ENCODE measurements at places on chromosomes 4 and X.

- H3K4me3 ChIP-seq = no peak overlapping the region
- no peaks in the 10 kb centered on the region for H3K4me1 ChIP-seq
- H3K27me3 ChIP-seq = peaks cover 2% of the 10 kb centered on the region
- H3K27ac ChIP-seq = no peak overlapping the region
- no peaks in the 10 kb centered on the region for H3K36me3 ChIP-seq
Measured at GRCh38 chr4:111991797-111992196, 153.5 kb upstream of the FAM241A start.

GRCh38 chrX:135006187-135006586 is 15.4 kb downstream of the SMIM10 start:
- H3K4me1 ChIP-seq = peaks cover 6% of the 10 kb centered on the region
- no peak overlapping the region for H3K4me3 ChIP-seq
- no peak overlapping the region for H3K27ac ChIP-seq
- no peak for DNase-seq

- peaks cover 3% of the 10 kb centered on the region for H3K36me3 ChIP-seq
- H3K4me1 ChIP-seq = no peaks in the 10 kb centered on the region
- no peak for DNase-seq
- no peak overlapping the region for H3K4me3 ChIP-seq
Measured at GRCh38 chr4:112361181-112361791, 64.1 kb downstream of the ALPK1 start.

DNA sequence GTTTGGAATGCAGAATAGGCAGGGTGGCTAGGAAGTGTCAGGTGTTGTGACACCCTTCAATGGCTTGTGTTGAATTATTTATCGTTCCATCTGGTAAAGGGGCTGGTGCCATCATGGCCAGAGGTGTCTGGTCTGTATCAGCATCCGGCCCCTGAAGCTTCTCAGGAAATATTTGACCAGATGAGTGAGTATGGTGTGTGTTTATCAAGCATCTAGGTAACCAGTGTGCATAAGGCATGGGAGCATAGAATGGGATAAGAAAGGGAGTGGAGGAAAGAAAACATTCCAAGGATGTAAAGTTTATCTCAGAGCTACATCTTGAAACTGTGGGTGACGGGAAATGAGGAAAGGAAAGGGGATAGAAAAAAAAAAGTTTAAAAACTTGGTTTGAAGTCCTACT is 109.4 kb downstream of the KLHL4 start:
- no peaks in the 10 kb centered on the region for H3K36me3 ChIP-seq
- H3K27me3 ChIP-seq = no peaks in the 10 kb centered on the region
- no peak overlapping the region for H3K4me3 ChIP-seq
- H3K27ac ChIP-seq = no peak overlapping the region

GRCh38 chr4:42995343-42995944 is 102.9 kb downstream of the GRXCR1 start:
- H3K4me1 ChIP-seq = no peaks in the 10 kb centered on the region
- H3K27me3 ChIP-seq = no peaks in the 10 kb centered on the region
- DNase-seq = no peak
- no peak overlapping the region for H3K4me3 ChIP-seq

GRCh38 chr4:13903901-13904300 is 276.4 kb upstream of the BOD1L1 start:
- H3K27ac ChIP-seq = no peak overlapping the region
- peaks cover 2% of the 10 kb centered on the region for H3K27me3 ChIP-seq
- no peak for DNase-seq
- H3K4me3 ChIP-seq = no peak overlapping the region
- H3K36me3 ChIP-seq = no peaks in the 10 kb centered on the region
- H3K4me1 ChIP-seq = no peaks in the 10 kb centered on the region

DNA sequence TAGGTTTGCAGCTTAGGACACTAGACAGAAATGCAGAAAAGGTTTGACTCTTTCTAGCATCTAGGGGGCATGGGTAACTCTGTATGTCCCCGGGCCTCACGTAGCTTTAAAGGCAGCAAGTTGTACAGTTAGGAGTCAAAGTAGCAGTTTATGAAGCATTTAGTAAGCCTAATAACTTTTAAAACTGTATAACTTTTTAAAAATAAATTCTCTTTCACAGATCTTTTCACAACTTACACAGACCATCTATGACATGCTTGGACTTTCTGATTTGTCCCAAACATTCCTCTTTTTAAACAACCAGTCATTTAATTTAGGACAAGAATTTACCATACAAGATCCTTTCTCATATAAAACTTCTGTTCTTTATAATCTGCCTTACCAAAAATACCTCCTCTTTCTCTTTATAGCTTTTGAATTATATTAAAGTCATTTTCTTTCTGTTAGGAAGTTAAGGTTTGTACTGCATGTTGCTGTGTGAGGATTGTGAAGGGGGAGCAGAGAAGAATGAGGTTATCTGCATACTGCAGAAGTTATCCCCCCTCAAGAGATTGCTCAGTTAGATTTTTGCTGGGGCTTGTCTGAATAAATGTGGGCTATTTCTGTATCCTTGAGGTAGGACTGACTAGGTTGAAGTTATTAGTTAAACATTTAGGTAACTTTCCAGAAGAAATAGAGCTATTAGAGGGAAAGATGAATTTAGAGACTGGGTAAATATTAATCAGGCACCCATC is 94.3 kb downstream of the CPE start:
- no peak overlapping the region for H3K4me3 ChIP-seq
- peaks cover 2% of the 10 kb centered on the region for H3K27me3 ChIP-seq
- no peaks in the 10 kb centered on the region for H3K4me1 ChIP-seq

DNA sequence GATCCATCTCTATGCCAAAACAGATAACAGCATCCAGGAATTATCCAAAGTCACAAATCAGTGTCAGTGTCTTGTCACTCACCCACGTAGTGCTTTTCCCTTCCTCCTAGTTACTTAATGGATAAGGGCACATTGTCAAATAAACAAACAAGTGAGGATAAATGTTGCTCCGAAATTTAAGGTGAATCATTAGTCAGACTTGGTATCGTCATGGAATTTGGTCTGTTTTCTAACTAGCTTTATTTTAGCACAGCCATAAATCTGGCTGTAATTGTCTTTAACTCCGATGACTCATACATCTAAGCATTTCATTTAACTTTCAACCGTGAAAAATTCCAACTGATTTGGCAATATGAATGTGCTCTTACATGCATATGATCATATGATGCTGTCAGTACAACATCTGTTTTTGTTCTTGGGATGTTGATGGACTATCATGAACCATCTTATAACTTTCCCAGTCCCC is 83.3 kb downstream of the SNCA start:
- H3K27ac ChIP-seq = no peak overlapping the region
- no peaks in the 10 kb centered on the region for H3K36me3 ChIP-seq
- peaks cover 1% of the 10 kb centered on the region for H3K27me3 ChIP-seq
- H3K4me1 ChIP-seq = no peaks in the 10 kb centered on the region
- H3K4me3 ChIP-seq = no peak overlapping the region

DNA sequence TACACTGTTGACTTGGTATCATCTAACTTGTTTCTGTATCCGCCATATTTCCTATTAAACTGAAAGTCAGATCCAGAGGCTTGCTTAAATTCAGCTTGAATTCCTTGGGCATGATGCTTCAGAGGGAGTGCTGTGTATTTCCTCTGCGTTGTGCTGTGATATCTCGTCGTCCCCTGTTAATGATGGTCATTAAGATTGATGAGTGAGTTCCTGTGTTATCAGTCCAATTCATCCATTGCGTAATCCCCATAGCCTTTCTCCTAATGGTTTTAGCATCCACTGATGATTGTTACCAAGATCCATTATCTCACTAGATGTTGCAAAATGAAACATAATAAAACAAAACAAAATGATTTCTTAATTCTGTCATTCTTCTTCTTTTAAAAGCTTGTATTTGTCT is 31.3 kb upstream of the CHM start:
- no peak for DNase-seq
- H3K27me3 ChIP-seq = no peaks in the 10 kb centered on the region
- H3K27ac ChIP-seq = no peak overlapping the region
- no peaks in the 10 kb centered on the region for H3K4me1 ChIP-seq

DNA sequence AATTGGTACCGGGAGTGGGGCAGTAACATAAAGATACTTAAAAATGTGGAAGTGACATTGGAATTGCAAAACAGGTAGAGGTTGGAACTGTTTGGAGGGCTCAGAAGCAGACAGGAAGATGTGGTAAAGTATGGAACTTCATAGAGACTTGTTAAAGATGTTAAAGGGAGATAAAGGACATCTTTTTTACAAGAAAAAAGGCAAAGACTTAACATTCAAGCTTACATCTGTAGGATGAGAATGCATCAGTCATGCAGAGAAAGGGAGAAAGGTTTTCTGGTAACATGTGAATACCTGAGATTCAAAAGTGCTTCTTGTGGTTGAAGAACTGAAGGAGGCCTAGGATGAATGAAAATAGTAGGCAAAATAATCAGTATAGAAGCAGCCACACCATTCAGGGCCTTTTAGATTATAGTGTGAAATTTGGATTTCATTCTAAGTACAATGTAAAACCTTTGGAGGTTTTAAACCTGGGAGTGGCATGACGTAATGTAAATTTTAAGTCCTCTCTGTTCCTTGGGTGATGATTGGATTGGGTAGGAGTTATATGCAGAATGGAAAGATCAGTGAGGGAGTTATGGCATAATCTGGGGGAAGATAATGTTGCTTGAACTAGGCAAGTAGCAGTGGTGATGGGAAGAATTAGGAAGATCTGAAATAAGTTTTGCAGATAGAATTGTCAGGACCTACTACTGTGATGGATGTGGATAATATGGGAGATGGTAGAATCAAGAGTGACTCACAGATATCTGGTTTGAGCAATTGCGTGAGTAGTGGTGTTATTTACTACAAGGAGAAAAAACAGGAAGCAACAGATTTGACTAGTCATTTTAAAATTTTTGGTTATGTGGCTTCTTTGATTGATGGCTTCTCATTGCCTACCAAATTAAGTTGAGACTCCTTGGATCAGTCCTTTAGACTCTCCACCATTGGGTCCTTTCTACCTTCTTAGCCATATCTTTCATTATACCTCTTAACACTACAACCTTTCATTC is 138.7 kb downstream of the VSIG4 start:
- H3K4me1 ChIP-seq = peaks cover 7% of the 10 kb centered on the region
- no peak overlapping the region for H3K4me3 ChIP-seq
- H3K27me3 ChIP-seq = peaks cover 3% of the 10 kb centered on the region
- DNase-seq = no peak

GRCh38 chr4:141340458-141340857 is 119.8 kb downstream of the ZNF330 start:
- no peaks in the 10 kb centered on the region for H3K27me3 ChIP-seq
- peaks cover 4% of the 10 kb centered on the region for H3K36me3 ChIP-seq
- DNase-seq = no peak
- H3K4me3 ChIP-seq = no peak overlapping the region
- no peaks in the 10 kb centered on the region for H3K4me1 ChIP-seq
- H3K27ac ChIP-seq = no peak overlapping the region

DNA sequence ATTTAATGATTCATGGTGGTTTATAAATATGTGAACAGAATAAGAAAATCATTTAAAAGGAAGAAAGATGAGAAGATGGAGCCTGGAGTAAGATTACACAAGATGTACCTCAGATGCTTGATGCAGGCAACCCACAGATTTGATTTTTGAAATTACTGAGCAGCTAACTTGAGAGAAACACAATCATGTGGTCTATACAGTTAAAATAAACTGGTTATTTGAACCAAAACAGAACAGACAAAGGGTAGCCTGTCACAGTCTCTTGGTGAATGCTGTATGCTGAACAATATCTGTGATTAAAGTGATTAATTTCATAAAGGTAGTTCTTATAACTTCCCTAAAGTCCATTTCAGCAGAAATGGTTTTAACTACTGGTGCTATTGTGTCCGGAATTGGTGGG is 4.2 kb downstream of the PI4K2B start:
- no peak overlapping the region for H3K4me3 ChIP-seq
- peaks cover 4% of the 10 kb centered on the region for H3K36me3 ChIP-seq
- H3K4me1 ChIP-seq = peaks cover 63% of the 10 kb centered on the region
- H3K27ac ChIP-seq = no peak overlapping the region
- H3K27me3 ChIP-seq = peaks cover 11% of the 10 kb centered on the region

- H3K4me1 ChIP-seq = no peaks in the 10 kb centered on the region
- H3K27me3 ChIP-seq = no peaks in the 10 kb centered on the region
- H3K27ac ChIP-seq = no peak overlapping the region
- H3K36me3 ChIP-seq = no peaks in the 10 kb centered on the region
- no peak overlapping the region for H3K4me3 ChIP-seq
- DNase-seq = no peak
Measured at GRCh38 chr4:117134386-117134785, 49.0 kb upstream of the TRAM1L1 start.

- H3K4me1 ChIP-seq = peaks cover 12% of the 10 kb centered on the region
- DNase-seq = no peak
- no peak overlapping the region for H3K4me3 ChIP-seq
Measured at GRCh38 chrX:367866-368265, 18.8 kb downstream of the PPP2R3B start.

- no peak overlapping the region for H3K4me3 ChIP-seq
- H3K27me3 ChIP-seq = peaks cover 3% of the 10 kb centered on the region
- H3K27ac ChIP-seq = no peak overlapping the region
- H3K36me3 ChIP-seq = no peaks in the 10 kb centered on the region
Measured at GRCh38 chr4:15117270-15117946, 115.1 kb downstream of the CPEB2 start.

DNA sequence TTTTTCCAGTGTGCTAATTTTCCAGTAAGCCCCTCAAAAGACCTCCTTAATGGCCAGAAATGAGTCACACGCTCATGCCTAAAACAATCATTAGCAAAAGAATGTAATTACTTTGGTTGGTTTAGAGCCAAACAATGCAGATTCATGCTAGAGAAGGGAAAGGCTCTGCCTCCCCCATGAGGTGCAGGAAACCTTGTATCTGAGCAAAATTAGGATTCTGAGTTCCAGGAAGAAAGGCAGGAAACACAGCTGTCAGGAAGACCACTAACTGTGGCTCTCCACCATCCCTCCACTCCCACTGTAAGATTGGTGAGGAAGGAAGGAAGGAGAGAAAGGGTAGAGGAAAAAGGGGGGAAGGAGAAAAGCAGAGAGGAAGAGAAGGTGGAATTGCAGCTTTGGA is 104.9 kb upstream of the DHX15 start:
- no peaks in the 10 kb centered on the region for H3K4me1 ChIP-seq
- no peaks in the 10 kb centered on the region for H3K36me3 ChIP-seq
- H3K27ac ChIP-seq = no peak overlapping the region
- no peak overlapping the region for H3K4me3 ChIP-seq

DNA sequence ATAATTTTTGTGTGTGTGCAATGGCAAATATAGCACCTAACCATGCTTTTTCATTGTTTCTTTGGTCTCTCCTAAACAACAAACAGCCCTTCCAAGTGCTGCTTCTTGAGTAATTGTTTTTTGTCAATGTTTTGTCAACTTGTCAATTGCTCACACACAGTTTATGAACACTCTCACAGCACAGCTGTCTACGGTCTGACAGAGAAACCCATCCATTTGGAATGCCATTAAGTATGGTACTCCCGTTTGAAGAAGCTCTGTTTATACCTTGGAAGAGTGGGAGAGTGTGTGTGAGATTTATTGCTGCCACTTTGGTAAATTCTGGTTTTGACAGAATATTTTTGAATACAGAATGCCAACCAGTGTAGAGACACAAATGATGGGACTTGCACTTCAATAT is 254.6 kb downstream of the LDB2 start:
- no peak overlapping the region for H3K27ac ChIP-seq
- no peaks in the 10 kb centered on the region for H3K36me3 ChIP-seq
- no peaks in the 10 kb centered on the region for H3K27me3 ChIP-seq
- H3K4me1 ChIP-seq = no peaks in the 10 kb centered on the region
- H3K4me3 ChIP-seq = no peak overlapping the region
- no peak for DNase-seq

GRCh38 chr4:149932188-149932587 is 116.5 kb upstream of the IQCM start:
- no peaks in the 10 kb centered on the region for H3K36me3 ChIP-seq
- no peak overlapping the region for H3K4me3 ChIP-seq
- no peak overlapping the region for H3K27ac ChIP-seq
- no peak for DNase-seq

GRCh38 chr4:96593422-96593821 is 753.5 kb downstream of the PDHA2 start:
- H3K4me1 ChIP-seq = no peaks in the 10 kb centered on the region
- peaks cover 3% of the 10 kb centered on the region for H3K27me3 ChIP-seq
- H3K36me3 ChIP-seq = peaks cover 3% of the 10 kb centered on the region
- DNase-seq = no peak
- H3K4me3 ChIP-seq = no peak overlapping the region

Data from immature natural killer cell (primary cell).